Activated CD8-positive, alpha-beta memory T cell treated with anti-CD3 and anti-CD28 coated beads for 4 hours (primary cell): ENCODE measurements at places on chromosomes 7 and 10.

- DNase-seq = no peak
These were observed 71.0 kb upstream of the PLXNA4 start for GRCh38 chr7:132647311-132647710.

DNA sequence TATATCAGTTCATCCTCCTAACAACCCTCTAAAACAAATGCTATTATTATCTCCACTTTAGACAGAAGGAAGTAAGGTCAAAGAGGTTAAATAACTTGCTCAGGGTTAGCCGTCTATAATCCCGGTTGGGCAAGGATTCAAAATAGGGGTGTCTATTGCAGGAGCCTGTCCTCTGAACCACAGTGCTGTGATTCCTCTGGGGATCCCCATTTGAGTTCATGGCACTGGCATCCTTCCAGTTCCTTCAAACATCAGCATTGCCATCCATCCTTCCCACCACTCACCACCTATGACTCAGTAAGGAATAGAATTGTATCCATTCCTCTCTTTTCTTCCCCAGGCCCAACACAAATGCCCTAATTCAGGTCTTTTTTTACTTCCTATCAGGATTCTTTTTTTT, 25.6 kb downstream of the HPS6 start:
- no peak for DNase-seq

- DNase-seq = no peak
These were observed 458.3 kb downstream of the PTPRN2 start for GRCh38 chr7:158129037-158130022.

- no peak for DNase-seq
These were observed 72.9 kb upstream of the STEAP1B start for GRCh38 chr7:22572937-22573336.

DNA sequence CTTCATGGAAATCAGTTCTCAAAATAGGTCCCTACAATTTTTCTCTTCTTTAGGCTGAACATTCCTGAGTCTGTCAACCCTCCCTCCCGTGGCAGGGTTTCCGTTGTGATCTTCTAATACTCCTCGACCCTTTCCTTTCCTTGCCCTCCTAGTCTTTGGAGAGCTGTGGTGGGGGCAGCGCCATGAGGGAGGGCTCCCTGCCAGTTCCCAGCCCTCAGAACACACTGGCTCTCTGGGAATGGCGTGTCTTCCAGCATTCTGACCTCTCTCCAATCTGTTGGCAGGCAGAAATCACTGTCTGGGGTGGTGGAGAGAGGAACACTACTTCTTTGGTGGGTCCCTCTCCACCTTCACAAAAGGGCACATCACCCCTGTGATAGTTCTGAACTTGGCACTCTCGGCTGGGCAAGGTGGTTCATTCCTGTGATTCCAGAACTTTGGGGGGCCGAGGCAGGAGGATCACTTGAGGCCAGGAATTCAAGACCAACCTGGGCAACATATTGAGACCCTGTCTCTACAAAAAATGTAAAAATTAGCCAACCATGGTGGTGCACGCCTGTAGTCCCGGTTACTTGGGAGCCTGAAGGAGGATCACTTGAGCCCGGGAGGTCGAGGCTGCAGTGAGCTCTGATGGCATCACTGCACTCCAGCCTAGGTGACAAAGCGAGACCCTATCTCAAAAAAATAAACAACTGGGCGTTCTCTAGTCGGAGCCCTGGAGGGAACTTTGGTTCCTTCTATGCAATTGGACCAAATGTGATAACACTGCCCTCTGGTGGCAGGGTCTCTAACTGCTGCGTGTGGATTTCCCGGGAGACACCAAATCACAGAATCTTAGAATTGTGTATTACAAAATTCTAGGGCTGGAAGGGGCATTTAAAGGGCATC, 13.1 kb upstream of the ARPC1A start:
- DNase-seq = peak; percentile 51

DNA sequence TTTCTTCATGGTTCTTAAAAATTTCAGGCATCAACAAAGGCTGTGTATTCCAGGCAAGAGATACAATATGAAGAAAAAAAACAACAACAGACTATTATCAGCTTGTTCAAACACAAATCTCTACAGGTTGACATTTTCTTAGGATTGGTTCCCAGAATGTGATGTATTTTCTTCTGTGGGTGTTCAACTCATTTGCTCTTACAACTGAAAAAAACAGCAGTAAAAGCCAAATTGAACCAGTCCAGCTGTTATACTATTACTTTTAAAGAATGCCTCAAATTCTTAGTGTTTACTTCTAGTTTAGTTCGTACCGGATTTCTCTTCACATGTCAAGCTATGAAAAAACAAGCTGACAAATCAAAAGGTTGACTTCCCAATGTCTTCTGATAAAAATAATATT, 60.7 kb downstream of the CNTNAP2 start:
- DNase-seq = no peak

DNA sequence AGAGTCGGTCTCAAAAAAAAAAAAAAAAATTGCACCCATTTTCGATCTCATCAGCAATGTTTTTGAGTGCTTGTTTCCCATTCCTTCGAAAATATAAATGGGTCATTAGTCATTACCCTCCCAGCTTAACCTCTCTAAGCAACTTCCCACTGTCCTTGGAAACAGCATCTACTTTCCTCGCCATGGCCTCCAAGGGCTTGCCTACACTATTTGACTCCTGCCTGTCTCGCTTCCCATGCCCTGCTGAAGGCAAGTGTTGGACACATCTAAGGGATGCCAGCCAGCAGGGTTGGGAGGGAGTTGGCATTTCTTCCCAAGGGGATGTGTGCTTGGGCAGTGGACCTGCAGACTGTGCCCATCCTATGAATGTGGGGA, 12.7 kb upstream of the RHBDD2 start:
- DNase-seq = no peak

- DNase-seq = no peak
These were observed 46.4 kb downstream of the TCF7L2 start for GRCh38 chr10:112996462-112996861.

DNA sequence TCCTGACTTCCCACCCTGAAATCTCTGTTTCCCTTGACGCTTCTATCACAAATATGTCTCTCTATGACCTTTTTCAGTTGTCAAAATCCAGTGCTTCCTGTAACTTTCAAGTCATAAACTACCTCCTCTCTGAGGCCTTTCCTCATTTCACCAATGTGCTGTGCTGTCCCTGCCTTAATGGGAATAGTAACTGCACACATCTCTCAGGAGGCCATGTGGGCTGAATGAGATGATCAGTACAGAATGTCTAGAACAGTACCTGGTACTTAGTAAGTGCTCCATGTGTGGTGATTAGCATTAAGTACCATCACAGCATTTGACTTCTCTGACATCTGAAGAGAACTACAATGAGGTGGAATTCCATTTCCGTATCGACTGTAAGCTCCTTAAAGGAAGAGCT, 588.5 kb downstream of the KCNMA1 start:
- DNase-seq = no peak

- no peak for DNase-seq
These were observed 7.5 kb upstream of the OPTN start for GRCh38 chr10:13092291-13093102.
